ENCODE measurements at places on chromosomes 13 and 19.

GRCh38 chr19:45863335-45863839 is 440 bp upstream of the SYMPK start:
- DNase-seq, result no peak

DNA sequence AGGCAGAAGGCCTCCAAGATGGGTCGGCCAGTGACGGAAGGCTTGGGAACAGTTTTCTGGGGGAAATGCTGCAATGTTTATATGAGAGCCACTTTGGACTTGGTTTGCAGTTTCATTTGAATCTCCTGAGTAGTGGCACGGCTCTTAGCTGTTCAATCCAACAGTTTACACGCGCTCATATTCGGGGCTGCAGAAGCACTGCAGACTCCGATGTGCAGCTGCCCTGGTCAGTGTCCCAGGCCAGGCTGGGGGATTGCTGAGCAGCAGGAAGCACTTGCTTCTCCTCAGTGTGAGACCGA is 31.7 kb downstream of the CEBPG start:
- DNase-seq, result no peak

- peak; percentile 54 for DNase-seq
These were observed 420 bp downstream of the ECH1 start for GRCh38 chr19:38831142-38831605.

GRCh38 chr13:43086181-43086580 is 62.8 kb downstream of the DNAJC15 start:
- no peak for DNase-seq

GRCh38 chr19:39825093-39825463 is 8.9 kb downstream of the DYRK1B start:
- no peak for DNase-seq

DNA sequence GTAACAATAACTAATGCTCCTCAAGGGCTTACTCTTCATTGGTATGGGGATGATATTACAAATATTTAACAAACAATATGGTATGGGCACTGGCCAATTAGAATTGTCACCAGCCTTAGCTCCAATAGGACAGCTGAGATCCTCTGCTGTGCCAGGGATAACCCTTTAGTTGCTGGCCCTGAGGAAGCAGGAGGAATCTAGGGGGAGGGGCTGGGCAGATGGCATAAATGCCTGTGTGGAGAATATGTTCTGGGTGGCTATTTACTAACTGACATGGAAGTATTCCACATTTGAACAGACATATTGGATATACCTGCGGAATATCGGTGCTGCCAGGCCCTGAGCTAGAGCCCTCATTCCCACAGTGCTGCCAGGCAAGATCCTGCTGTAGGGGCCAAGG is 16.6 kb upstream of the LRCH1 start:
- DNase-seq, result no peak

DNA sequence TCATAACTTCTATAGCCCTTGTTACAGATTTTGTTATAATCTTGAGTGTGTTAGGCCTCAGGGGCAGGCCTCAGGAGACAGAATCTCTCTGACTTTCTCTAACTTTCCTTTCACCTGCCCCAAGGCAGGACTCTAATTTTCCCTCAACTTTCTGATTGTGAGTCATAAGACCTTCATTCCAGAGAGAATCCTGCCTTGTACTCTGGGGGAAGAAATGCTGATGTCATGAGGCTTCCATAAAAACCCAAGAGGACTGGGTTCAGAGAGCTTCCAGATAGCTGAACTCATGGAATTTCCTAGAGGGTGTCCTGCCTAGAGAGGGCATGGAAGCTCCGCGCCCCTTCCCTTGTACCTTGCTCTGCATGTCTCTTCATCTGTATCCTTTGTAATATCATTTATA is 5.3 kb upstream of the KBTBD6 start:
- no peak for DNase-seq

- peak; percentile 91 for DNase-seq
These were observed 43.2 kb downstream of the ZNF571 start for GRCh38 chr19:37551129-37551993.

DNA sequence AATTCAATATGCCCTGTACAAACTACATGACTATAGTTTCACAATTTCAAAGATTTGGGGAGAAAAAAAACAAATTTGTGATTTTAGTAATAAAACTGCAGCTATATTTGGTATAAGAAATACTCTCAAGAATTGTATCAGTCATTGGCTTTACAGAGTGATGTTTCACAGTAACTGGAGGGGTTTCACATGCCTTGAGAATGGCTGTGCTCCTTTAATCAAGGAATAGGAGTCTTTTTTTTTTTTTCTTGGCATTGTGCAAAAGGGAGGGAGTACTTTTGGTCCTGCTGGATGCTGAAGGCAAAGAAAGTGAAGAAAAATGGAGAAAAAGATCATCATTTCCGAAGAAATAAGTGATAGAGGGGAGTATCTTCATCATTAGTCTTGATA is 6.8 kb downstream of the ZNF507 start:
- DNase-seq, result no peak

GRCh38 chr19:35349614-35350521 is 2.2 kb downstream of the FFAR1 start:
- no peak for DNase-seq

- no peak for DNase-seq
These were observed 1063.8 kb downstream of the EFNB2 start for GRCh38 chr13:105471673-105472072.

DNA sequence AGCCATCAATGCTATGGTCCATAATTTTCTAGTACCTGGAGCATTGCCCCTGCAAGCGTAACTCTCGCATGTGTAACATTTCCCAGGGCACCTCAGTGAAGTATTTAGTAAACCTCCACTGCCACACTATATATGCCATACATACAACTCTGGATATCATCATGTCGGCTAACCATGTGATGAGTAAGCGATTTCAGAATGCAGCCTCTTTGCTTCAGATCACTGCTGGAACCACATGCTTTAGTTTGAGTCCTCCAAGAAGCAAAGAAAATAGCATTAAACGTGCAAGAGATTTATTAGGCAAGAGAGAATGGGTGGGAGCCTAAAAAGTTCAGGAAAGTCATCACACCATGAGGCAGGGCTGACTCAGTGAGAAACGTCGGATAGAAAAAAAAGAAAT is 635.6 kb upstream of the SLITRK5 start:
- DNase-seq, result no peak

DNA sequence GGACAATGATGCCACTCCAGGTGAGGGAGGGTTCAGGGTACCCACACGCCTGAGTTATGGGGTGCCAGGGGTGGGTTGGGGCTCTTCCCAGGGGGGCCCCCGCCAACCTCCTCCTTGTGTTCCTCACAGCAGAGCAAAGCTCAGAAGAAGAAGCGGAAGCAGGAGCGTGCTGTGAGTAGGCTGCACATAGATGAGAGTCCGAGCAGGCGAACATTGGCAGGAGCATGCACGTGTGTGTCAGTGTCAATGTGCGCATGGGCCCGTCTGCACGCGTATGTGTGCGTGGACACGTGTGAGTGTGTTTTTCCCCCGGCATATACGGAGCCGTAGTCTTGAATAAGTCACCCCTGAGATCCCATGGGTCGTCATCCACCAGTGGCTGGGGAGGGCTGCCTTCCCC is 12.4 kb upstream of the USE1 start:
- DNase-seq, result no peak

- DNase-seq, result no peak
These were observed 39.3 kb downstream of the MBNL2 start for GRCh38 chr13:97261254-97262005.

DNA sequence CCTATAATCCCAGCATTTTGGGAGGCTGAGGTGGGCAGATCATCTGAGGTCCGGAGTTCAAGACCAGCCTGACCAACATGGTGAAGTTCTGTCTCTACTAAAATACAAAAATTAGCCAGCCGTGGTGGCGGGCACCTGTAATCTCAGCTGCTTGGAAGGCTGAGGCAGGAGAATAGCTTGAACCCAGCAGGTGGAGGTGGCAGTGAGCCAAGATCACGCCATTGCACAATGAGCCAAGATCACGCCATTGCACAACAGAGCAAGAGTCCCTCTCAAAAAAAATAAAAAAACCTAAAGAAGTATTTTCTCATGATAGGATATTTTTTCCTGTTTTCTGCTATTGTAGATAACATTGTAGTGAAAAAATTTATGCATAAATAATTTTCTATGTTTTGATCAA is 13.3 kb downstream of the IFT88 start:
- DNase-seq, result no peak

GRCh38 chr19:15354566-15355296 is 22.4 kb upstream of the BRD4 start:
- DNase-seq, result no peak

GRCh38 chr13:107210723-107211030 is 642.7 kb upstream of the ARGLU1 start:
- DNase-seq, result no peak

GRCh38 chr13:25625414-25625813 is 253.6 kb downstream of the ATP8A2 start:
- DNase-seq, result no peak

DNA sequence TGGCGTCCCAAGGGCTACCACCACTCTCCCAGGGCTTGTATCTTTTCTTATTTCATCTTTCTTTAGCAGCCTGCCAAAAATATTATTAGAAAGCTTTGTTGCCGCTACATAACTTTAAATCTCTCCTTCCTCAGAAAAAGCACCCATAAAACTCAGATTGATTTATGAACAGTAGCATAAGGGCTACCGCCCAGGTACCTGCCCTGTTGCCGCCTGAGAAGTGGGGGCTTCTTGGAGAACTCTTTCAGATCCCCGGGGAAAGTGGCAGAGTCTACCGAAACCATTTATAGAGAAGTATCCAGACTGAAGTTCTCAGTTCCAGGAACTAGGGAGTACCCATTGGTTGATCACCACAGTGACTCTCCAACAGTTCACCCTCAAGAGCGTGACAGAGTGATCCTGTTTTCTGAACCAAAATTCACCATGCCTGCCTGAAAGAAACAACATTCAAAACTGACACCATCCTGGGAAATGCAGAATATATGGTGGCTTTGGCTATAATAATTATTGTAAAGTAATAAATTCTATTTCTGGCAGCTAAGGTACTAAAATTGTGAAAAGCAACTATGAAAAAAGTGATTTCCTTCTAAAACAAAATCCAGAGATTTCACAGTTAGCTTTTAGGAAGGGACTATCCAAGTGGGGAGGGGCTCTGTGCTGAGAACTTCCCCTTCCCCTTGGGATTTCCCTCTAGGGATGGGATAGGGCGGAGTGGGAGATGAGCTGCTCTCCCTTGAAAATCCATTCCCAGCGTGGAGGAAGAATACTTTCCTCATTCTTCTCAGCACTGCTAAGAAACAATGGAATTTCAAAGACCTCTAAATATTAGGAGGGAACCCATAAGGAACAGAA is 877 bp upstream of the N4BP2L1 start:
- peak; percentile 60 for DNase-seq

GRCh38 chr13:99894105-99894839 is 77.3 kb downstream of the ZIC5 start:
- no peak for DNase-seq

DNA sequence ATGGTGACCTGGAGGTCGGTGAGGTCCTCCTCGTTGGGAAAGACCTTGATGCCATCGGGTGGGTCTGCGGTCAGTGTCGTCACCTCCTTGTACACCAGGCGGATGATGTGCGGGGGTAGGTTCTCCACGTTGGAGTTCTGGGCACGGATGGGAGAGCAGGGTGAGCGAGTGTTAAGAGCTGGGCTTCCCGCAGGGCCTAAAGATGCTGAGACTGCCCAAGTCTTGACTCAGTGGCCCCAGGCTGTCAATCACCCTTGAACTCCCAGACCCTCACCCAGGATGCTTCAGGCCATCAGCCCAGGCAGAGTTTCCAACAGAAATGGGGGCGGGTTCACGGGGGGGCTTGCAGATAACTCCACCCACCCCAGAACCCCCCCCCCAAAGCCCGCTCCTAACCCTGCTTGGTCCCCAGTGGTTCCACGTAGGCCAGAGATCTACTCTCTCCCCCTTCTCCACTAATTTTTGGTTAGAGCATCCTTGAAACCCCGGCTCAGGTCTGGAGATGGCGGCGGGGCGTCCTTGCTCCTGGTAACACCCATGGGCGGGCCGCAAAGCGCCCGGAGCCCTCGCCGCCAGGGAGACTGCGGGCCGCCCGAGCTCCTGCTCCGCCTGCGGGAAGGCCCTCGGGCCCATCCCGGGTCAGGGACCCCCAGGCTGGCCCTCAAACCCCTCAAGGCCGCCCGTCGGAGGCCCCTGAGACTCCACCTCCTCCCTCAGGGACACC is 600 bp downstream of the UBE2S start:
- DNase-seq, result no peak

DNA sequence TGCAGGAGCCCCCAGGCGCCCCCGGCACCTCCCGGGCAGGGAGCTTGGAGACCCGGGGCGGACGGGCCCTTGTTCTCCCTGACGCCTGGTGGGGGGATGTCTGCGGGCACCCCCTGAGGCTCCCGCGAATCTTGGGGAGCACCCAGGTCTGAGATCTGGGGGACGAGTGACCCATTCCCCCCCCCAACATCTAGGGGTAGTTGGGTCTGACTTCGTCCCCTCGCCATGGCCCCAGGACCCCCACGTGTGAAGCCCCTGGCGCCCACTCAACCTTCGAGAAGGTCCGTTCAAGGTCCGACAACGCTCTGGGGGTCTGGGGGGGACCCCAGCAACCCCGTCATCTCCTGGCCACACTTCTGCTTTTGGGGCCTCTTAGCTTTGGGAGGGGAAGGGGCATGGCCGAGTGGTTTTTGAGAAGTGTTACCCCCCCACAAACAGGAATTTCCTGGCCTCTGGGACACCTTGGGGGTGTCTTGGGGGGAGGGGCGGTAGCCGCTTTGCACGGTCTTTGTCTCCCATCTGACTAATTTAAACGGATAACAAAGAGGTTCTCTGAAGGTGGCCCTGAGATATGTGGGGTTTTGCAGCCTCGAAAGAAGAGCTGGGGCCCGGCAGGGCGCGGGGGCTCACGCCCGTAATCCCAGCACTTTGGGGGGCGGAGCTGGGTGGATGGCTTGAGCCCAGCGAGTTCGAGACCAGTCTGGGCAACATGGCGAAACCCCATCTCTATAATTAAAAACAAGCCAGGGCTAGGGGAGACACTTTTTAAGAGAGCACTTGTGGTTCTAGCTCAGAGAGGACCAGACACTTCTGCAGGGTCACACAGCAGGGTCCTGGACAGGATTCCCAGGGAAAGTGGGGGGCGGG is 608 bp downstream of the CNN2 start:
- DNase-seq, result peak; percentile 66

- no peak for DNase-seq
These were observed 5.1 kb upstream of the MZF1 start for GRCh38 chr19:58578012-58578925.

- DNase-seq, result no peak
These were observed 1.8 kb upstream of the CKM start for GRCh38 chr19:45324349-45324907.

GRCh38 chr13:21079221-21079620 is 17.8 kb upstream of the LATS2 start:
- DNase-seq, result no peak

DNA sequence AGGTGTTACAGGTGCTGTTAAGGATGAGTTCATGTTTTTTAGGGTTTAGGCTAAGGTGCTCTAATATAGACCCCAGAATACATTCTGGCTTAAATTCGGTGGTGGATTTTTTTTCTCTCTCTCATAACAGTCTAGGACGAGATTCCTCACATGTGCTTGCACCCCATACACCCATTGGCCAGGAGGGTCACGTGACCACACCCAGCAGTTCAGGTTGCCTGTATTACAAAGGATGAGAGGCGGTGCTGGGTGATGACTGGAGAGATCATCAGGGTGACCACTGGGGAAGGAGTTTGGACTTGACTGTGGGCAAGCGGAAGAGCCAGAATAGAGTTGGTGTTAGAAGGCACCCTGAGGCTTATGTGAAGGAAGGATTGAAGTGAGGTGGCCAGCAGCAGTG is 27.7 kb downstream of the PPP2R1A start:
- no peak for DNase-seq
